ENCODE measurements at places on chromosomes 1 and 21.
A peak's percentile ranks its signal among the peaks of the same experiment; 100 is the strongest.

- DNase-seq = no peak
Measured at GRCh38 chr1:226678701-226679100, 60.4 kb downstream of the ITPKB start.

DNA sequence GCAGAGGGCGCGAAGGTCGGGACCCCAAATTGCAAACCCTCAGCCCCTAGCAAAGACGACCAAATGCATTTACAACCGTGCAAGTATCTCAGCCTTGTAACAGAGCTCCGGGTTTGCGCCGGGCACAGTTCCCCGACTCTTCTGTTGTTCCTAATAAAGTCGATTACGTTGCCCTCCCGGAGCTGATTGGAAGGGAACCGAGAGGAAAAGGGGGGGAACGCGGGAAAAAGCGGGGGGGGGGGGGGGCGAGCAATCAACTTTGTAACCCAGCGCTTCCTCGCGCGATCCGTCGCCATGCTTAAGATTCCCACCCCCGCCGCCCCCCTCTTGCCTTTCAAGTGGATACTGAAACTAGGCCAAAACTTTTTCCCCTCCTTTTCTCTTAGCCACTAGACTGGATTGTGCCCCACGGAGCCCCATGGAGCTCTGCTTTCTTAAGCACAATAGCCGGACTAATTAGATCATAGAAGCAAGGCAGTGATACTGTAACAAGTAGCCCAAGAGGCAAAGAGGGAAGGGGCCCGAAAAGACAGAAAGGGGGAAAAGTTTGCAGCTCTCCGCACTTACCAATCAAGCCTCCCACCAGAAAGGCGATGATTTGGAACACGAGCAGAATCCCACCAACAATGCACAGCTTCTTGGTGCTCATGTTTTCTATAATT is 565 bp downstream of the WLS start:
- peak; percentile 75 for DNase-seq

DNA sequence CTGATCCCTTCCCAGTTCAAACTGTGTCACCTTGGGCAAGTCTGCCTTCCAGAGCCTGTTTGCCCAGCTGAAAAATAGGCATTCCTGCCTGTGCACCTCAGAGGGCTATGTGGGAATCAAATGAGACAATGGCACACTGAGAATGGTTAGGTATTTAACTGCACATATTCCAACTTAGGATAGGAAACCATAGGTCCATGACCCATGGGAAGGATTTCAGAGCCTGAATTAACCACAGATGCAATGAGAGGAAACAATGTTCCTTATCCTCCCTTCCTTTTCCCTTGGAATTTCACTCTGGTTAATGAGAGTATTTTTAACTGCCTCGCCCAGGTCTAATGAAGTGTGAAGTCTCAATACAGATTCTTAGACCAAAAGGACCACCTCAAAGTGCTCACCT is 12.7 kb downstream of the PAFAH2 start:
- no peak for DNase-seq

GRCh38 chr1:235586413-235586812 is 63.2 kb downstream of the GNG4 start:
- no peak for DNase-seq

DNA sequence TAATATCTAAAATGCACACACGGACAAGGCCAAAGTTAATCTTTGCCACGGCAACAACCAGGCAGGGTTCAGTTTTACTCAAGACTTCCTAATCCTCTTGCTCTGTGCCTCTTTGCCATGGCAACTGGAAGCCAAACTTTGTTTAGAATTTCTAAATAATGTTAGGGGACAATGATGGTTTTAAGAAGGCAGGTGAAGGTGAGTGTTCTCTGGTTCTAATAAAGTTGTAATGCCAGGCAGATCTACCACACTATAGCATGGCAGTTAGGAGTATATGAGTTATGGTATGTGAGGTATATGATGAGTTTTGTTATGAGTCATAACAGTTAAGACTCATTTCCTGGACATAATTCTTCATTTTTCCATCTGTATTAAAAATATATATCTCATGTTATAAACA is 2.7 kb downstream of the PTPRC start:
- DNase-seq = no peak

DNA sequence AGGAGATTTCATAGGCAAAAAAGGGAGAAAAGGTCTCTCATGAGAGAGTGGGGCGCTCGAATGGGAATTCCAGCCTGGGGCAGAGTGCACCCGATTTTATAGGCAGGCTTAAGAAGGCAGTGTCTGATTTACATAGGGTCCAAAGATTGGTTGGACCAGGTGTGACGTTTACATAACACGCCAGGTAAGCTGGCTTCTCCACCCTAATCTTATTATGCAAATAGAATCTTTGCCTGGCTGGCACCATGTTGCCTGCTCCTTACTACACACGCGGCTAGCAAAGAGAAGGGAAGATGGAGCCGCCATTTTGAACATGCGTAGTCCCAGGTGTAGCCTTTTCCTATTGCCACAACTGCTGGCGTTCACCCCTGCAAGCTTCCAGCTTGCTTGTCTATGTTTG is 103.7 kb downstream of the SLC16A1 start:
- DNase-seq = no peak

GRCh38 chr1:2441746-2442145 is 29.4 kb upstream of the PEX10 start:
- no peak for DNase-seq

- DNase-seq = peak; percentile 61
Measured at GRCh38 chr1:152110365-152110859, 4.8 kb downstream of the TCHH start.

GRCh38 chr1:224873434-224874369 is 55.8 kb upstream of the DNAH14 start:
- DNase-seq = peak; percentile 49

- DNase-seq = no peak
Measured at GRCh38 chr1:33686551-33686950, 177.3 kb upstream of the HMGB4 start.

DNA sequence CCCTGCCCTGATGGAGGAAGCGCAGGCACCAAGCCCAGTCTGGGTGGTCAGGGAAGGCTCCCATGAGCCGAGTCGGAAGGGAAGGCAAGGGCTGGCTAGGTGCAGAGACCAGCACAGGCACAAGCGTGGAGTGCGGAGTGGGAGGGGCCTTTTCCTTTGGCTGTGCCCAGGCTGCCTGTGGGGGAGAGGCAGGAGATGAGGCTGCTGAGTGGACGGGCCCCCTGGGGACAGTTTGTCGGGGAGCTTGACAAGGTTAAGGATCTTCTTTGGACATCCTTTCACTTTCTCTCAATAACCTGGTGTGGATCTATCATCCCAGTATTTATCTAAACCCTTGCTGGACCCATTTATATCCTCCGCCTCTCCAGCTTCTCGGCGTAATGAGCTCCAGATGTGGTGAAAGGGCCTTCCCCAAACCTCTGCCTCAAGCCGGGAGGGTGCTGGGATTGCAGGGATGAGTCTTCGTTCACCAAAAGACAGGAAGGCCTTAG is 42.9 kb downstream of the EPHB2 start:
- DNase-seq = no peak

- DNase-seq = peak; percentile 37
Measured at GRCh38 chr1:92709738-92710137, 75.2 kb downstream of the EVI5 start.

- DNase-seq = no peak
Measured at GRCh38 chr1:96488777-96489176, 232.8 kb upstream of the PTBP2 start.

- no peak for DNase-seq
Measured at GRCh38 chr1:215957663-215958062, 390.6 kb downstream of the KCTD3 start.

DNA sequence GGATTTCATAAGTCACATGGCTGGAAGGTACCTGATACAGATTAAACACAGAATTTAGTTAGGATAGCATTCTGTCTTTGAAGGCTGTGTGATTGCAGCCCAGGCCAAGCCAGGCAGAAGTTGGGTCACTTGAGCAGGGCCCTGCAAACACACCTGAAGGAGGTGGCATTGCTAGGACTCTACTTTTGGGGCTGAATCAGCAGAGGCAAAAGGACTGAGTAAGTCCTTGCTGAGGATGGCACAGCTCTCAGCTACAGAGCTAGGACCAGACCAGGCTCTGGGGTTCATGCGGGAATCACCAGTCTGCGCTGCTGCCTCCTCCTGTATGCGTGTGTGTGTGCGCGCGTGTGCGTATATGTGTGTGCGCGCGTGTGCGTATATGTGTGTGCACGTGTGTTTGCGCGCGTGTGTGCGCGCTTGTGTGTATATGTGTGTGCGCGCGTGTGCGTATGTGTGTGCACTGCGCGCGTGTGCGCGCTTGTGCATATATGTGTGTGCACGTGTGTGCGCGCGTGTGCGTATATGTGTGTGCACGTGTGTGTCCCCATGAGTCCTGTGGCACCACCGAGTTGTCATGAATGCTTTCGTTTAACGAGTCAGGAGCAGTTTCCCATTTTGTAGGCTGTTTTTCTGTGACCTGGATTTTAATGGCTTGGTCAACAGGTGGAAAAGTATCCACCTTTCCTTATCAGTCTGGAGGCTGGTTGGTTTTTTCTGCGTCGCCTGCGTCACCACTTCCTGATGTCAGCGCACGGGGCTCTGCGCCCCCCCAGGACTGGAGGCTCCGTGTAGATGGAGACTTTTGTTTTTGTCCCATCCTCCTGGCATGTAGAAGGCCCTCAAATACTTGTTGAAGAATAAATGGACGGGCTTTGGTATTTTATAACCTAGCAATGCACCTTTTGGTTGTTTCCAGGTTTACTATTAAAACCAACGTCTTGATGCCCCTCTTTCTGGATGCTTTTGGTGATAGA is 34.7 kb downstream of the ADARB1 start:
- DNase-seq = no peak

- DNase-seq = no peak
Measured at GRCh38 chr21:46052703-46053651, 44.9 kb upstream of the COL6A2 start.

DNA sequence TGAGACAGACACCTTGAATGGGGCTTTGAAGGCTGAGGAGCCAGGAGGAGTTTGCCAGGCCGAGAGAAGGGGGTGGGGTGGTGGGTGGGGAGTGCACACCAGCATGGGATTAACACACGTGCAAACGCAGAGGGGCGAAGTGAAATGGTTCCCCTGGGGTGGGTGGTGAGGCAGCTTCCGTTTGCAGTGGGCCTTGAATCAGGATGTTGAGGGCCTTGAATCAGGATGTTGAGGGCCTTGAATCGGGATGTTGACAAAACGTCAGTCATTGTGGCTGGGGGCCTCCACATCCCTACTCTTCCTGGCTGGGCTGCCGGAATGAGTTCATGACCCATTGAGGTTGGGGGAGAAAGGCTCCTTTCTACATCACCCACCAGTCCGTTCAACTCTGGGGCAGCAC is 16.6 kb downstream of the LDLRAP1 start:
- DNase-seq = no peak

- no peak for DNase-seq
Measured at GRCh38 chr21:46661642-46662366, 26.3 kb downstream of the PRMT2 start.

Data from ACHN (cell line).